Osteocyte (in vitro differentiated cells): ENCODE measurements at places on chromosomes 3 and 15.

DNA sequence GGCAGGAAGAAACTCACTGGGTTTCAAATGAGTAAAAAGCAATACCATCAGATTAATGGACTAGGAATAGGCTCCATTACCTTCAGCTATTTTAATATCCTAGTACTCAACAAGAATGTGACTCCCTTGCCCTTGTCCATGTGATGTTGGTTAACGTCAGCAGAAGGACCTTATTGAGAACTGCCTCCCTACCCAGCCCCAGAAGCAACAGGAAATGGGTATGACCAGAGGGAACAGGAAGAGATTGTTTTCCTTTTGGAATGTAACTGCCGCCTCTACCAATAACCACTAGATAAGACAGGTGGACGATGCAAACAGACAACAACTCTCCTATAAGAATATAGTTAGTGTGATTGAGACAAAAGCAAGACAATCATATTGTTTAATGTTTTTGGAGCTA lies 10.4 kb upstream of the MME start:
- no peak for DNase-seq
- no peak overlapping the region for H3K4me3 ChIP-seq
- H3K27me3 ChIP-seq, result no peaks in the 10 kb centered on the region
- H3K36me3 ChIP-seq, result no peaks in the 10 kb centered on the region
- H3K4me1 ChIP-seq, result peaks cover 42% of the 10 kb centered on the region

GRCh38 chr3:4067893-4068292 lies 235.3 kb upstream of the SETMAR start:
- no peak overlapping the region for H3K4me3 ChIP-seq
- H3K36me3 ChIP-seq, result no peaks in the 10 kb centered on the region
- H3K4me1 ChIP-seq, result no peaks in the 10 kb centered on the region
- no peak for DNase-seq
- no peak overlapping the region for H3K27ac ChIP-seq

DNA sequence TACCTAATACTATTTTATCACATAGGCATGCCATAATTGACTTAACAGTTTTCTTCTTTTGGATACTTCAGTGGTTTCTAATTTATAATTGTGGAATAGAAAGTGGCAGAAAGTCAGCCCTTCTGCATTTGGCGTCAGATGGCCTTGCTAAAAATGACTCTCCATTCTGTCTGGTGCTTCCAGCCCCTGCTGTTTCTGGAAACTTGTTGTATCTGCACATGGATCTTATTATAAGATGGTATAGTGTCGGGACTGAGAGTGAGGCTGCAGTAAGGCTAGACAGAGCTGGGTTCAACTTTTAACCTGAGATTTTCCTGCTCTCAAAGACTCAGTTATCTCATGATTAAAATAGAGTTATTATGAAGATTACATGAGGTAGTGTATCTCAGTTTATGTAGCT lies 74.8 kb upstream of the WDR72 start:
- H3K36me3 ChIP-seq, result no peaks in the 10 kb centered on the region
- H3K27me3 ChIP-seq, result no peaks in the 10 kb centered on the region
- DNase-seq, result no peak
- no peak overlapping the region for H3K27ac ChIP-seq
- peaks cover 34% of the 10 kb centered on the region for H3K4me1 ChIP-seq
- no peak overlapping the region for H3K4me3 ChIP-seq

GRCh38 chr3:127886956-127887231 lies 28.1 kb upstream of the KBTBD12 start:
- no peak overlapping the region for H3K27ac ChIP-seq
- no peaks in the 10 kb centered on the region for H3K27me3 ChIP-seq
- H3K36me3 ChIP-seq, result peaks cover 4% of the 10 kb centered on the region

- no peak for DNase-seq
- no peak overlapping the region for H3K4me3 ChIP-seq
- peaks cover 4% of the 10 kb centered on the region for H3K36me3 ChIP-seq
- no peaks in the 10 kb centered on the region for H3K27me3 ChIP-seq
- H3K4me1 ChIP-seq, result peaks cover 7% of the 10 kb centered on the region
- H3K27ac ChIP-seq, result no peak overlapping the region
Observed at GRCh38 chr3:64300790-64301423, 75.6 kb upstream of the PRICKLE2 start.

- no peak overlapping the region for H3K27ac ChIP-seq
- DNase-seq, result no peak
- H3K4me3 ChIP-seq, result no peak overlapping the region
Observed at GRCh38 chr3:101853982-101854381, 4.7 kb downstream of the NFKBIZ start.

DNA sequence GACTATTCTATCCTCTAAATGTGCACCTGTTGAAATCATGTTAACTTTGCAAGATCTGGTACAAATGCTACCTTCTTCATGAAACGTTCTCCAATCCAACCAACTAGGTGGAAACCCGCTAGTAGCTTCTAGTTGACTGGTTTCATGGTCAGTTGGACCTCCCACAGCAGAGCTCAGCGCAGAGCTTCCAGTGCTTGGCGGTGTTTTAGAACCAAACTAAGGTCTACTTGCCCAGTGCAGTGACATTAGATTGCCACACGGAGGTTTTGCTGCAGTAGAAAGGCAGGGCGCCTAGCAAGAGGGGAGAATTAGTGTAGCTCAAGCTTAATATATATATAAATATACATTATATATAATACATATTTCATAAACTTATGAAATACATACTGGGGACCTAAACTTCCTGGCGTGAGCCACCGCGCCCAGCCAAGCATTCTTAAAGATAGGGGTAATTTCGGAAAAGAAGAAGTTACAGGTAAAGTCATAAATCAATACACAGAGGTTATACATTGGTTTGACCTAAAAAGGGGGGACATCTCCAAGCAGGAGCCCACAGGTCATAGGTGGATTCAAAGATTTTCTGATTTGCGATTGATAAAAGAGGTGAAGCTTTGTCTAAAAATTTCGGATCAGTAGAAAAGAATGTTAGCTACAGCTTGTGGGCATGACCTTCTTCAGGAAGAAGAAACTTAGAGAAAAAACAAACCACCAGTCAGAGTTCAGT lies 2.1 kb upstream of the OXSR1 start:
- H3K4me1 ChIP-seq, result peaks cover 29% of the 10 kb centered on the region
- no peak for DNase-seq
- H3K4me3 ChIP-seq, result no peak overlapping the region
- H3K36me3 ChIP-seq, result no peaks in the 10 kb centered on the region
- H3K27ac ChIP-seq, result no peak overlapping the region
- H3K27me3 ChIP-seq, result no peaks in the 10 kb centered on the region
